ENCODE measurements at places on chromosomes 5 and 9.

DNA sequence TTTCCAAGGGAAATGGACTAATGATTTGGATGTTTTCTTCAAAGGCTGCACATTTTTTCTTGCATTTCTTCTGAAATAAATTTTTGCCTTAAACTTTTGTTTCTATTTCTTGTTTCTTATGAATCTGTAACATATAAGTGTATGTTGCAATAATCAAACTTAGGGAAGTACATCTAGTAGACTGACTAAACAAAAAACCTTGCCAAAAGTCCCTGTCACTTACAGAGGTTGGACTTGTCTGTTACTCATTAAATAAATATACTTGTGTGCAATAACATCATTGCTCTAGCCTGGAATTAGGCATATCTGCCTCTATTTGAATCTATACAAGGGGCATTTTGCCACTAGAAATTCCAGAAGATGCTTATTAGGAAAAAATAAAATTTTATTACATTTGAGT is 56.6 kb downstream of the C6 start:
- DNase-seq: no peak

- no peak for DNase-seq
These were observed 126.6 kb upstream of the IL12B start for GRCh38 chr5:159456722-159457465.

GRCh38 chr5:18311266-18311665 is 677.0 kb downstream of the TAF11L14 start:
- no peak for DNase-seq

GRCh38 chr9:96612105-96612965 is 7.3 kb downstream of the CDC14B start:
- DNase-seq: no peak

DNA sequence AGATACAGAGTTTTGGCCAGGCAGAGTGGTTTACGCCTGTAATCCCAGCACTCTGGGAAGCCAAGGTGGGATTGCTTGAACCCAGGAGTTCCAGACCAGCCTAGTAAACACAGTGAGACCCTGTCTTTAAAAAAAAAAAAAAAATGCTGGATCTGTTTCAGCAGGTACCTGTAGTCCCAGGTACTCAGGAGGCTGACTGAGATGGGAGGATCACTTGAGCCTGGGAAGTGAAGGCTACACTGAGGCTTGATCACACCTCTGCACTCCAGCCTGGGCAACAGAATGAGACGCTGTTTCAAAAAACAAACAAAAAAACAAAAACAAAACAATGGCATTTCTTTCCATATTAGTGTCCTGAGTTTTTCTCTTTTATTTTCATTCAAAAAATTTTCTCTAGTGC is 19.0 kb downstream of the UNC13B start:
- DNase-seq: no peak

GRCh38 chr9:113929634-113930389 is 53.7 kb downstream of the ZNF618 start:
- DNase-seq: no peak

GRCh38 chr9:93259490-93260262 is 75.7 kb downstream of the WNK2 start:
- no peak for DNase-seq

GRCh38 chr5:122736086-122736845 is 38.6 kb upstream of the SNX2 start:
- DNase-seq: no peak

- peak; percentile 51 for DNase-seq
These were observed 3.4 kb downstream of the MGAT1 start for GRCh38 chr5:180799194-180799593.

- DNase-seq: no peak
These were observed 194.6 kb downstream of the CETN3 start for GRCh38 chr5:90214991-90215390.

GRCh38 chr9:137786511-137786920 is 91.1 kb upstream of the CACNA1B start:
- no peak for DNase-seq

- DNase-seq: no peak
These were observed 1.5 kb downstream of the OMD start for GRCh38 chr9:92422611-92423338.

DNA sequence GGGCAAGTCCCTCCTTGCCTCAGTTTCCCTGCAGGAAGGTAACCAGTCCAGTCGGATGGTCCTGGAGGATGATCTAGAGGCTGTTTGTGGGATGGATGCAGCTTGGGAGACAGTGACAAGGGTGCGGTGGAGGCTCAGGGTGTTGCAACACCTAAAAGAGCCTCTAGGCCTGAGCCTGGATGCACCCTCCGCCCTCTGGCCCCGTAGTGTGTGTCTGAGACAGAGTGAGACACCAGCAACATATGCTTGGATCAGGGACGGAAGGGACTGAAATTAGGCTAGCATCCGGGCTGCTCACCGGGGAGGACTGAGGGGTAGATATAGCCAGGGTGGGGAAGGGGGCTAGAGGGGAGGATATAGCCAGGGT is 1.1 kb downstream of the CRAT start:
- DNase-seq: no peak

DNA sequence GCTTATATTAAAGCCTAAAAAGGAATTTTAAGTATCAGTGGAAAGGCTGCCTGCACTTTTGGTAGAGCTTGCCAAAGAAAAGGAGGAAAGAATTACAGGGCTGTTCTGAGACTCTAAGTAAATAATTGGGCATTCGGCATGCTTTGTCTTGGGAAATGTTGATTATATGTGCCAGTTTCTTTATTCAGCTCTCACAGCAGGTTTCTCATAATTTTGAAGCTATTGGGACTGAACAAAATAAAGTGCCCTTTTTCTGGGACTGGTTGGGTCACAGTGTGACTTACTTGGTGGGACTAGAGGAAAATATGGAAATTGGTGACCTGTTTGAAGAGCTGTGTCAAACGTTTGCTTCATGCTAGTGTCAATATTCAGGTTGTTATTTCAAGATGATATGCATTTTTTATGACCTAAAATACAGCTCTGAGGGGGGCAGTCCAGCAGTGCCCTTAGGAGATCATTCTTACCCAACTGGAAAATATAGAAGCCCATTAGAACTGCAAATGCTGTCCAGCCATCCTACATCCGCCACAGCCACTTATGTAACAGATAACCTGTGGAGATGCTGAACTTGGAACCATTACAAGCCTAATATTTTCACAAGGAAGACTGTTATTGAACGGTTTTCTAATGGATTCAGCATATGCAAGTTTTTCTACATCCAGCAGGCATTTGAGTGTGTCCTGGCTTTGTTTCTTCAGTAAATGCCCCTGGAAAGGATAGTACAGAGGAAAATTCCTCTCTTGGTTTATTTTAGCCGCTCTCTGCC is 122.4 kb downstream of the SNCAIP start:
- DNase-seq: no peak

DNA sequence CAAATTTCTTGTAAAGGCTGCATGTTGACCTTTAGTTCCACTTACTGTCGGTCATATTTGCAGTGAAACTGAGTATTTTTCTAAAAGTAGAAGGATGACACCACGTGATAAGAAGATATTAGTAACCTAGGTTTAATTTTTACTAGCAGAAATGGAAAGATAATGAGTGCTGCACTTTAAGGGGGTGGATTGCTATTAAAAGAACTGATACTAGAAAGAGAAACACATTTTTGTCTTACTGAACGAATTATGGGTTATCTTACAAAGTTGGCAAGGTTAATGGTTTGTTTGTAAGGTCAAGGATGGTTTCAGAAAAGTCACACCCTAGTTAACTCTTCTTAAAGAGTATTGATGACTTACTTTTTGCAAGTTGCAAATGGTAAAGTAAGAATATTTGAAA is 2.4 kb downstream of the MACIR start:
- DNase-seq: no peak

GRCh38 chr5:178111925-178112324 is 1.4 kb upstream of the N4BP3 start:
- DNase-seq: no peak

DNA sequence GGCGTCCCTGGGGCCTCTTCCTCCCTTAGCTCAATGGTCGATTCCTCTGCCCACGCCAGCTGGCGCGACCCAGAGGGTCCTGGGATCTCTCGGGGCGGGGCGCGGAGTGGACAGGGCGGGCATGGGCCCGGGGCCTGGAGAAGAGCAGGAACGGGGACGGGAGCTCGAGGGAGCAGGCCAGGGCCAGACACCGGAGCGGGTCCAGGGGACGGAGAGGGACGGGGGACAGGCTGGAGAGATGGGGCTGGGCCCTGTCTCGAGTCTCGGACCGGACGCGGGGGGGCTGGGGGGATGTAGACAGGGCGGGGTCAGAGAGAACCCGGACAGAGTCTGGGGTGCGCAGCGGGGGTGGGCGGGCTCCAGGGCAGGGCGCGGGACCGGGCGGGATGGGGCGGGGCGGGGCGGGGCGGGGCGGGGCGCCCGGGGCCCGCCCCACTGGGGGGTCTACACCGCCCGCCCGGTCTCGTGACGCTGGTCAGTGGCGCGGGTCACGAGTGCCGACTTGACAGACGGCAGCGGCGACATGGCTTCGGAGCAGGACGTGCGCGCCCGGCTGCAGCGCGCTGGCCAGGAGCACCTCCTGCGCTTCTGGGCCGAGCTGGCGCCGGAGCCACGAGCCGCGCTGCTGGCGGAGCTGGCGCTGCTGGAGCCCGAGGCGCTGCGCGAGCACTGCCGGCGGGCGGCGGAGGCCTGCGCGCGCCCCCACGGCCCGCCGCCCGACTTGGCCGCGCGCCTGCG is at the start of gene UAP1L1:
Gene UAP1L1, plus strand, starts transcription at position 508 of the 738 bp plus-strand sequence. Its CDS starts 16 bp downstream, at position 524.
- peak; percentile 39 for DNase-seq

- DNase-seq: no peak
These were observed 36.3 kb downstream of the GDA start for GRCh38 chr9:72185561-72185960.

GRCh38 chr5:135473956-135474670 is 22.0 kb upstream of the TIFAB start:
- DNase-seq: no peak

DNA sequence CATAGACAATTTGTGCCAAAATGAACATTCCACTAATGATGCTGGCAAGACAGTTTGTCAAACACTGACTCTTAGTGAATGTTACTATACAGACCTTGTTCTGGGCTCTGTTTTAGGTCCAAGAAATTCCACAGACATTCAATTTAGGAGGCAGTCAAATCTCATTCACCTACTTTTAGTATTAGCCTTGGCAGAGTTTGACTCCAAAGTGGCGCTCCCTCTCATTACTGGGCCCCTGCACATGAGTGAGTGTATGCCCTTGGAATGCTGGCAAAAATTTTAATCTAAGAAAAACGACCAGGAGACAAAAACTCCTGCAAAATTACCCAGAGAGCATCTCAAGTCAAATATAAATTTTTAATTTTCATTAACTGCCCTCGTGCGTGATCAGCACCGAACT is 94.9 kb upstream of the SLC27A6 start:
- DNase-seq: no peak

- DNase-seq: no peak
These were observed 109.8 kb downstream of the DENND1A start for GRCh38 chr9:123820139-123820538.

GRCh38 chr5:59615272-59615671 is 278.3 kb downstream of the PDE4D start:
- no peak for DNase-seq

DNA sequence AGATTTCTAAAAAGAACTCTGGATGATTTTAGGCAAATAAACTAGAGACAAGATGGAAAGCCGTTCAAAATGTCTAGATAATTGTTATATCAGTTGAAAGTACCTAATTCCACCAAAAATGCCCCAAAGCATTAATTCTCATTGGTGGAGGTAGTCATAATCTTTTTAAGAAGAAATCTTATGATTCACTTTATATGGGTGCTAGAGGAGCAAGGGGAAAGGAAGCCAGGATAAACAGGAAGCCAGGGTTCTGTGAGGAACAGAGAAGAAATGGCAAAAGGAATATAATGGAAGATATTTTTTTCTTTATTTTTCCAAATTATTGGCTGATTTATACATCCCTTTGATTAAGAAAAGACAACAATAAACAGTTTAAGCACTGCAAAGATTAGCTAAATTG is 7.8 kb downstream of the YIPF5 start:
- no peak for DNase-seq

DNA sequence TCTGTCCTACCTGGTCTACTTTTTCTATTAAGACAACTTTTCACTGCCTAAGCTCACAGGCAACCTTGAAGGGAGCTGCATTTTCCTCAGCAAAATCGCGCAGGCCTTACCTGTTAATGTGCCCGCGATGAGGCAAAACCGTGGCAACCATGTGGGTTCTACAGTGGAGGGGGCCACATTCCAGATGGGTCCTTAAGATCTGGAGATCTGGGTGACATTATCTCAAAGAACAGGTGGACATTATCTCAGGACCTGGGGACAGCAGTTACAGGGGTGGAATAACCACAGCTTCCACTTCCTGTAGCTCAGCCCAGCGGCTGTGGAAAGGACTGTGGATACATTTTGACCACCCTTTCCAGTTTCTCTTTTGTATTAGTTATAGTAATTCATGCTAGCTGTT is 112.8 kb upstream of the PTCH1 start:
- no peak for DNase-seq

- peak; percentile 94 for DNase-seq
These were observed 732 bp downstream of the MARCHF11 start for GRCh38 chr5:16178745-16179372.

- DNase-seq: no peak
These were observed 67.6 kb upstream of the RANBP3L start for GRCh38 chr5:36369219-36369690.

DNA sequence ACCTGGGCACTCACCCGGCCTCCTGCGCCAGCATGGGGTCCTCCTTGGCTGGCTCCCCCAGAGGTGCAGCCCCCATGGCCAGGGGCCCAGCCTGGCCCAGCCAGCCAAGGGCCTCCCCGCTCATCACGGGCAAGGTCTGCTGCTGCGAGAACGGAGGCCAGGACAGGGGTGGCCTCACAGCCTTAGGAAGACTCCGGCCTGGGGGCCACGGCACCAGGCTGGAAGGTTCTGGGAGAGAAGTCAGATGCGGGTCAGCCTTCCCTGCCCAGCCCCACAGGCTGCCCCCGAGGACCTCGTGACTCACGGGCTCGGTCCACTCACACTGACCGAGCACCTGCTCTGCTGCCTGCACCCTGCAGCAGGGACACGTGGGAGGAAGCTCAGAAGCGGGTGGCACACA is 4.2 kb downstream of the SOHLH1 start:
- DNase-seq: no peak
